Testis (tissue), 5 donors: ENCODE measurements at places on chromosomes 7 and 10. TPM values are rescaled to one million over a fixed set of nuclear protein-coding genes. Genes with fewer than 3 reads are reported as not detected.

The EIF3A gene
- 91.2 TPM for total RNA-seq

The POR gene
- 169 TPM for total RNA-seq

The KCNMA1 gene
- 24.7 TPM for total RNA-seq

The GAD2 gene
- 2.2 TPM for total RNA-seq

DNA sequence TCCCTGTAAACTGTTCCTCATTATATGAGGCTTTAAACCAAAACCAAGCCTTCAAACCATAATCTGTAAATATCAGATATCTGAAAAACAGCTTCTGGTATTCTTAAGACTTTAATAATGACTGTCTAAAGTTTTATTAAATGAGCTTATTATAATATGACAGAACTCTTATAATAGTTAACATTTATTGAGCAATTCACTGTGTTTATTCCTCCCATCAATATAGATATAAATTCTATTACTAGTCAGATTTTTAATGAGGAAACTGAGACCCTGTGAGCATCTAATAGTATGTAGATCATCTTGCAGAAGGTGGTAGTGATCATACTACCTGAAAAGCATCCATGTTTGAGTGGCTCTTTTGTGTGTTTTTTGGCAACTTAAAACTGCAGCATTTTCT is 45.1 kb downstream of the KIF11 start:
- no peaks in the 10 kb centered on the region for H3K27me3 ChIP-seq
- H3K27ac ChIP-seq, result no peak overlapping the region
- no peak for DNase-seq
- H3K4me1 ChIP-seq, result no peaks in the 10 kb centered on the region

GRCh38 chr7:156063241-156063810 is 251.1 kb upstream of the SHH start:
- DNase-seq, result peak; percentile 22
- no peaks in the 10 kb centered on the region for H3K36me3 ChIP-seq
- H3K27ac ChIP-seq, result no peak overlapping the region
- H3K4me1 ChIP-seq, result no peaks in the 10 kb centered on the region
- H3K4me3 ChIP-seq, result no peak overlapping the region

DNA sequence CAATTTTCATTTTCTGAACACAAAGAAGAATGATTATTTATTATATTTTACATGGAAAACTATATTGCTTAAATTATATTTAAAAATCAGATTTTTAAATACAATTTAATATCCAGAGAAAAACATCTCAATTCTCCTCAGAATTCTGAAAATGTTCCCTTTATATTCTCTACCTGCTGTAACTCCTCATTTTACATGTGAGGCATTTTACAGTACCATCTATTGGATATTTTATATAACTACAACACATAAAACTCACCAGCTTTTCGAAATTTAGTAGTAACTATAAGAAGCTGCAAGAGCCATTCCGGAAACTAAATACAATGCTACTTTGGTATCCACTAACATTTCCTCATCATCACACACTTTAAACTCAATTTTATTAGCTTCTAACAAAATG is 264.6 kb downstream of the DGKB start:
- no peak overlapping the region for H3K27ac ChIP-seq
- H3K27me3 ChIP-seq, result no peaks in the 10 kb centered on the region
- no peak for DNase-seq
- H3K4me1 ChIP-seq, result no peaks in the 10 kb centered on the region

- H3K4me3 ChIP-seq, result no peak overlapping the region
- H3K36me3 ChIP-seq, result no peaks in the 10 kb centered on the region
- peak; percentile 43 for DNase-seq
- peaks cover 28% of the 10 kb centered on the region for H3K4me1 ChIP-seq
Observed at GRCh38 chr10:45473126-45473525, 99.1 kb downstream of the ALOX5 start.

DNA sequence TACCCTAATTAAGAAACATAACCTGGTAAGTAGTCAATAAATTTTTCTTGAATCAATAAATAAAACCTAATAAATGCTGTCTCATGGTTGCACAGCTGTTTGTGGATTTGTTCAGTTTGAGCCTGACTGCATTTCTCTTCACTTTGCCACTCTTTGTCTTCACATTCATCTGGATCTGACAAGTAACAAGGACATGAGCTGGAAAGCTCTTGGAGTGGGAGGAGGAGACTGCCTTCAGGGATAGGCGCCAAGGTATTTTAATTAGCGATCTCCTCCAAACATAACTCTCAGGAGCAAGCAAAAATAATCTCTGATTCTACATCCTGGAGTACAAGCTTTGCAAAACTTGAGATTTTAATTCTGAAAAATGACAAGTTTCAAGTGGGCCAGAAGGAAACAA is 251.0 kb downstream of the BMPER start:
- no peaks in the 10 kb centered on the region for H3K27me3 ChIP-seq
- no peaks in the 10 kb centered on the region for H3K4me1 ChIP-seq
- DNase-seq, result no peak
- H3K4me3 ChIP-seq, result no peak overlapping the region
- no peak overlapping the region for H3K27ac ChIP-seq
